ENCODE measurements at places on chromosomes 12 and 14.

GRCh38 chr12:110340706-110341105 is 59.7 kb downstream of the ATP2A2 start:
- DNase-seq, result no peak

DNA sequence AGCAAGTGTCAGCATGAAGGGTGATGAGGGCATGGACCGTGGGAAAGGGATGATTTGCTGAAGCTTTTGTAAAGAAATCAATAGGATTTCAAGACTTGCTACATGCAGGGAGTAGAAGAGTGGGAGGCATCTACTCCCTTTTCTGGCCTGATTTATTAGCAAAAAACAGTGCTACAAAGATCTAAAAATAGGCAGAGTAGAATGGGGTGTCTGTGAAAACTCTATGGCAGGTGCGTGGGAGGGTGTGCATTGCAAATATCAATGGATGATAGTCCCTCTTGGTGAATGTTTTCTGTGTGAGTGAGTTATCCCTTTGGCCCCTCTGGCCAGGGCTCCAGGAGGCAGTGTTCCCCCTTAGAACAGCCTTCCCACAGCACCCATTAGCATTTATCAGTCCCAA is 139.0 kb downstream of the SMOC1 start:
- no peak for DNase-seq

- peak; percentile 76 for DNase-seq
Measured at GRCh38 chr12:53219292-53219955, 12.4 kb upstream of the ITGB7 start.

DNA sequence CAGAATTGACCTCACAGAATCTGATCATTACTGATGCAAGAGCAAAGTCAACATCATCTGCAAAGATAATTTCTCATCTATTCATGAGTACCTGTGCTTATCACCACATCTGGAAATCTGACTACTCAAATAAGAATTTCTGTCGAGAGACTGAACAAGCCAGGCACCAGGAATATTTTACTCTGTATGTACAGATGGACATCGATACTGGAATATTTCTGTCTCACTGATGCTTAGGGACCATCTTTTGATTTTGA is 105.2 kb downstream of the BICD1 start:
- no peak for DNase-seq

- no peak for DNase-seq
Measured at GRCh38 chr14:45947830-45948229, 694.8 kb upstream of the MIS18BP1 start.
